ENCODE measurements at places on chromosomes 12 and 14. TPM values are rescaled to one million over a fixed set of nuclear protein-coding genes. Genes with fewer than 3 reads are reported as not detected.

DNA sequence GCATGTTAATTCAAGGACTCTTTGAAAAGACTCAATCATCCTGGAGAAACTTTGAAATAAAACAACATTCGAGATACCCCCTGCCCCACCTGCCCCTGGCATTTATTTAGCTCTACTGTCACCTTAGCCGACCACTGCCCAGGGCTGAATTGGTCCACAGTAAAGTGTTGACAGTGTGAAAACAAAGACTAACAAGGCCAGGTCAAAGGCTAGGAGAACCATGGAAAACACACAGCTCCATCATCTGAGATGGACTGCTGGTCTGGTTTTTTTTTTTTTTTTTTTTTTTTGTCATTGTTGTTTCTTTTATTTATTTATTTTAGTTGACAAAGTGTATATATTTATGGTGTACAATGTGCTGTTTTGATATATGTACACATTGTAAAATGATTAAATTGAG is 25.7 kb downstream of the GSTZ1 start:
- DNase-seq: no peak

DNA sequence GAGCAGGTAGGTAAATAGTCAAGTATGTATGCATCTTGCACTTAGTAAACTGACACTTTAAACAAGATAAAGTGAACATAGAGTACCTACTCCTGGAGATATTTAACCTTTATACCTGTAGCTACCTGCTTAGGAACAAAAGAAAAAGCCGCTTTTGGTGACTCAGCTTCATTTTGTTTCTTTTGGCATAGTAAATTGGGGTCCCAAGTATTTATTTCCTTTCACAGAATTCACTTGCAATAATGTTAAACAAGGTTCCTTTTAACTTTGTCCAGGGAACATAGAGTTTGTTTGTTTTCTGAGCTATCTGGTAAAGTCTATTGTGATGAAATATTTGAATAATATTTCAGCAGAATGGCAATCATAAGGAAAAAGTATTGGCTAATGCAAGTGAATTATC is 20.0 kb downstream of the SLCO1B3 start:
- DNase-seq: no peak

DNA sequence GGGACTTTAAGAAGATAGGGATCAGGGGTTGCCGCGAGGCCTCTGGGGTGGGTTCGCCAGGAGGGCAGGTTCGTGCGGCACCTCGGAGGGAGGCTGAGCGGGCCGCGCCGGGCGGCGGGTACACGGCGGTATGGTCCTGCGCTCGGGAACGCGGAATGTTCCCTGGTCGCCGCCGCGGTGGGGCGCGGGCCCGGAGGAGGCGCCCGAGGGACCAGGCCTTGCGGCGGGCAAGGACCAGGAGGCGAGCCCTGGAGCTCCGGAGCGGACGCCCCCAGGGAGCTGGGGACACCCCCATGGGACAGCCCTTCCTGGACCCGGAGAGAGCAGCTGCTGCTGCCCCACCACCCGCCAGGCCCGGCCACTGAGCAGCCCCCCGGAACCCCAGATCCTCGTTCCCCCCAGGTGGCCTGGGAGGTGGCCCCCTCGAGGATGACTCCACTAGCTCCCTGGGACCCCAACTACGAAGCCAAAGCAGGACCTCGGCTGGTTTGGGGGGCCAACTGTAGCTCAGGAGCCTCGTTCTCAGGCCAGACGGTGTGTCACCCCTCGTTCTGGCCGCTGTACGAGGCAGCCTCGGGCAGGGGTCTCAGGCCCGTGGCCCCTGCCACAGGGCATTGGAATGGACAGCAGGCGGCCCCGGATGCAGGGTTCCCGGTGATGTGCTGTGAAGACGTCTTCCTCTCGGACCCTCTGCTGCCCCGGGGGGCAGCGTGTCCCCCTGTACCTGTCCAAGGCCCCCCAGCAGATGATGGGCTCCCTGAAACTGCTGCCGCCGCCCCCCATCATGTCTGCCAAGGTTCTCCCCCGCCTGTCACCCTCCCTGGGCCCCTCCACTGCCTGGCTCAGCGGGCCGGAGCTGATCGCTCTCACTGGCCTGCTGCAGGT is 45.6 kb upstream of the SLC8A3 start:
- DNase-seq: no peak

The P2RX2 gene
- not detected for polyA plus RNA-seq

The CLEC7A gene
- not detected for polyA plus RNA-seq
